ENCODE measurements at places on chromosomes 16 and 17.

DNA sequence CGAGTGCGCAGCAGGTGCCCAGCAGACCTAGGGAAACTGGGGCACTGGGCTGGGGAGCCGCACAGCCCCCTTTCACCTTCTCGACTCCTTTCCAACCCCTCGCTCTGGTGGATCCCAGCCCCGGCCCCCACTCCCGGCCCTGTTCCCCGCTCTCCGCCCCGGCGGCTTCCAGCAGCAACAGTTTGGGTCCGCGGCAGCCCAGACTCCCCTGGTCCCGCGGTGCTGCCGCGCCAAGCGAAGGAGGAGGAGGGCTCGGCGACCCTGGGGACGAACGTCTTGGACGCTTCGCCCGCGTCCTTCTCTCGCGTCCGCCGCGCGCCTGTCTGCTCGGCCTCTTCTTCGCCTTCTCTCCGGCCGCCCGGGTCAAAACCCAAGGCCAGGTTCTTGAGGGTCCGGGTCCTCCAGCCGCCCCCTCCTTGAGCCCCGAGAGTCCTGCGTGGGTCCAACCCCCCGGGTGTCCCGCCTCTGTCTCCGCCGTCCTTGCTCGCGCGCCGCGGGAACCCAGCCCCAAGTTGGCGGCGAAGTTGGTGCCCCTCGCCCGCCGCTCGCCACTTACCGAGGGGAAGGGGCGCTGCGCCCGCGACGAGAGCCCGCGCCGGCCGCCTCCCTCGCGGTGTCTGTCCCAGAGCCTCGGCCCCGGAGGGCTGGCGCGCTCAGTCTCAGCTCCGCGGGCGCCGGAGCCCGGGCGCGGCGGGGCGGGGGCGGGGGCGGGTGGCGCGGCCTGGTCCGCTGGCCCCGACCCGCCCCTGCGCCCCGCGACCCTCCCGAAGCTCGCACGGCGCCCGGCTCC lies 1.4 kb upstream of the GRIN2C start:
- no peak for DNase-seq

DNA sequence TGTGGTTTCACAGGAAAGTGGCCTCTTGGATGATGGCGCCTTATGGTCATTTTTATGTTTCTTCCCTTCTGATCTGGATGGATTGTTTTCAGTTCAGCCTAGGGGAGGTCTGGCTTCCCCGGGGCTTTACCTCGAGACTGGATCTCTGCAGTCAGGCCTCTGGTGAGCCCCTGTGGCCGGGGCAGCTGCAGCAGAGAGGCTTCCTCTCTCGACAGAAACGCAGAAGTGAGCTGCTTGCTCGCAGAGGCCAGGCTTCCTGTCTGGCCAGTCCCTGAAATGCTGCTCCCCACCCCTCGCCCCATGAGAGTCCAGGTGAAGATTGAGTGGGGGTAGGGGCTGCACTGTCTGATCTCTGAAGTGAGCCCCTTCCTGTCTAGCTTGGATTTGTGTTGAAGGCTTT lies 44.0 kb downstream of the PLCG2 start:
- peak; percentile 81 for DNase-seq

DNA sequence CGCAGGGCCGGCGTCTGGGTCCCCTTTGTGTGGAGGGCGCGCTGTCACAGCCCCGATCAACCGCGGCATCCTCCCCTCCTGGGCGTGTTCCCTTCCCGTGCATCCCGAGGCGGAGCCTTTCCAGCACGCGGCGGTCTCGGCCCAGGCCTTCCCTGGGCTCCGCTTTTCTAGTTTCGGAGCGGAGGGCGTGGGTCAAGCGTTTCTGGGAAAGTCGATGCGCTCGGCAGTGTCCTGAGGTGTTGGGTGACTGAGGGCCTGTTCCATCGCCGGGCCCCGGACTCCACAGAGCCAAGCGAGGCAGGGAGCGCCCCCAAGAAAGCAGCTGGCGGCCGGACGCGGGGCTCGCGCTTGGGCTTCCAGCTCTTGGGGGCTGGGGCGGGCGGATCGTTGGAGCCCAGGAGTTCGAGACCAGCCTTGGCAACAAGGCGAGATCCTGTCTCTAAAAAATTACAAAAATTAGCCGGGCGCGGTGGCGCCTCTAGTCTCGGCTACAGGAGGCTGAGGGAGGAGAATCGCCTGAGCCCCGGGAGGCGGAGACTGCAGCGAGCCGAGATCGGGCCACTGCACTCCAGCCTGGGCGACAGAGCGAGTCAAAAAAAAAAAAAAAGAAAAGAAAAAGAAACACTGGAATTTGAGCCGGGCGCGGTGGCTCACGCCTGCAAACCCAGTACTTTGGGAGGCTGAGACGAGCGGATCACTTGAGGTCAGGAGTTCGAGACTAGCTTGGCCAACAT lies 806 bp downstream of the IFT140 start:
- DNase-seq, result no peak

DNA sequence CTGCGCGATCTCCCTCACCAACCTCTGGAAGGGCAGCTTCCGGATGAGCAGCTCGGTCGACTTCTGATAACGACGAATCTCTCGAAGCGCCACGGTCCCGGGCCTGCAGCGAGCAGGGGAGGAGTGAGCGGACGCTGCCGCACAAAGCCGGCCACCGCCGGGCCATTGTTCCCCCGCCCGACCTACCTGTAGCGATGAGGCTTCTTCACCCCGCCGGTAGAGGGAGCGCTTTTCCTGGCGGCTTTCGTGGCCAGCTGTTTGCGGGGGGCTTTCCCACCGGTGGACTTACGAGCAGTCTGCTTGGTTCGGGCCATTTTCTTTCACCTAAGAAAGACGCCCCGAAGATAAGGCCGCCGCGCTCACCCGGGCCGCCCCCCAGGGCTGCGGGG lies 5.8 kb upstream of the UNK start:
- no peak for DNase-seq

DNA sequence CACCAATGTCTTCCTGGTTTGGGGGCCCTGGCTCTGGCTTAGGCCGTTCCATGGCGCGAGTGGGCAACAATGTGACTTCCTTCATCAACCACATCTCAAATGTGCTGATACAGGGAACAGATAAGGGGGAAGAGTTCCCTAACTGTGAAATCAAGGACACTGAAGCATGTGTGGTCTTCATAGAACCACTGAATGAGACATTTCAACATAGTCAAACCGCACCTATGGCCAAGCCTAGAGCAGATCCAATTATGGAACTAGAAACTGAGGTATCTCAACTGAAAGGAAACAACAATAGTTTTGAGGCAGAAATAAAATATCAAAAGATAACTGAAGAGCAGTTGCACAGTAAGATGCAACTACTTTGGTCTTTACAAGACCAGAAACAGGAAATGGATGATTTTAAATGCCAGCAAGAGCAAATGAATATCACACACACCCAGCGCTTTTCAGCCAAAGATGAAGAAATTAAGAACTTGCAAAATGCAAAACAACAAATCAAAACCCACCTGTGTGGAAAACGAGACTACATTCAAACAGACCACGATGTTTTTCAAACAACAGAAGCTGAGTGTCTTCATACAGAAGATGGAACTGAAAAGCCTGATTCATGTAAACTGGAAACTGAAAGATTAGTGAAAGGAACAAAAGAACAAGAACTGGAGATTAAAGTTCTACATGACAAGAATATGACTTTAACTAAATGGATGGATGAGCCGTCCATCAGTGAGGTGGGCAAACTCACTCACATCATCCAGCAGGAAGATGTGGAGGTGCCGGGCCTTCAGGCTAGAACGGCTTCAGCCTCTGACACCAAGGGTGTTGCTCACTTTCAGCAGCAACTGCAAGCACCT lies 18.1 kb upstream of the LCMT1 start:
- no peak for DNase-seq

GRCh38 chr17:36544044-36544306 lies 744 bp upstream of the GGNBP2 start:
- DNase-seq, result peak; percentile 84
